ENCODE measurements at places on chromosomes 4 and X.

GRCh38 chr4:48121180-48121579 lies 12.9 kb downstream of the TXK start:
- DNase-seq: no peak

DNA sequence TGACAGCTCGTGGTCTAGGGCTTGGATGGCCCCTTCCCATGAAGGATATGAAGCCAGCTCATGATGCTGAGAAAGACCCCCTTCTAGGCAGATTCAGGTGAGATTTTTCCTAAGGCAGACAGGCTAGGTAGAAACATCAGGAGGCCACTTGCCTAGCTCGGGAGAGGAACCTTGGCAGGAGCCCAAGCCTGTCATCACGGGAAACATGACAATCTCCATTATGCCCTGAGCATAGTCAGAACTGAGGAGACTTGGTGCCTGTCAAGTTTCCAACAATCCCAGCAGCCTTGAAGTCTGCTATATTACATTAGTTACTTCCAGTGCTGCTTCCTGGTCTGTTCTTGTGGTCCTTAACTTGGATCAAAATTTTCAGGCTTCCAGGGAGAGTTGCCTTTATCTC lies 18.7 kb upstream of the WDR1 start:
- DNase-seq: no peak

- DNase-seq: no peak
Observed at GRCh38 chrX:124086411-124086810, 124.9 kb downstream of the STAG2 start.

DNA sequence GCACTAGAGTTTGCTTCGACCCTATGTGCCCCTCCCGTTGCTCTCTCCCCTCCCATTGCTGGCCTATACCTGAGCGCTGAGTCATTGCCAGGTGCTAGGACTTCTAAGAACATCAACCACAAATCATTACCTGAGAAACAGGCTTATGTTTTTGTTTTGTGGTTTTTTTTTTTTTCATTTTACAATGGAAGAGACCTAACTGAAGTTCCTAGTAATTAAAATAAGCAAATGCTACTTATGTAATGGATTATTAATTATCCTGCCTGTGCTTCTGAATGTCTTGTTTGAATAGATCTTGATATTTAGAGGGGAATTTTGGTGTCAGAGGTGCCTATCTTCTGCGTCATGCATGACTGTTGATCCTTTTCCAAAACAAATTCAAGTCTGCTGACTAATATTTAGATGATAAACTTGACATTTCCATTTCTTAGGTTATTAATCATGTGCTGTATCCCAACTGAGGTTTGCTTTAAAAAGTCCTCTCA lies 275.4 kb upstream of the CPEB2 start:
- no peak for DNase-seq

GRCh38 chrX:11664211-11665167 lies 1.2 kb downstream of the ARHGAP6 start:
- no peak for DNase-seq

DNA sequence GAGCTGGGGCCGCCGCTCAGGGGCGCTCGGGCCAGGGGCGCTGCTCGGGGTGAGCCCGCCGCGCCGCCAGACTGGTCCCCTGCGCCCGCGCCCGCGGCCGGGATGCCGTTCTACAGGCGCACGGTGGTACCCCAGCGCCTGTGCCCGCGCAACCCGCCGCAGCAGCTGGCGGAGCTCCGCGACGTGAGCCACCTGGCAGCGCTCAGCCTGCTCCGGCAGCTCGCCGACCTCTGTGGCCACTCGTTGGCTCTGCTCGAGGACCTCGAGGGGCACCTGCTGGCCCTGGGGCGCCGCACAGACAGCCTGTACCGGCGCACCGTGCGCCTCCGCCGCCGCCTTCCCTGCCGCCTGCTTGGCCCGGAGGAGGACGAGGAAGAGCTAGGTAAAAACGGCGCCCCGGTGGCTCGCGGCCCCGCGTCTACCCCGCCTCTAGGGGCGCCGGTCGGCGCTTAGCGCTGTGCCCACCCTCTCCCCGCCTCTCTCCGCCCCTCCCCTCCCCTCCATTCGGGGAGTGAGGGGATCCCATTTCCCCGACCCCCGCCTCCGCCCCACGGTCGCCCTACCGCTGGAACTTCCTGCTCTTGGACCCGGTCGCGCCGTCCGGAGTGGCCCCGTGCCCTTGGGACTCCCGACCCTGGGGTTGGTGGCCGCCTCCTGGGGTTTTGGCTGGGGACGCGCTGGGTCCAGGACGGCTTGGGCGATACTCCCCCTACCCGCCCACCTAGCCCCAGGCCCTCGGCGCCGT lies 513 bp downstream of the NHSL2 start:
- DNase-seq: peak; percentile 2

- DNase-seq: no peak
Observed at GRCh38 chr4:6343939-6344408, 74.3 kb downstream of the WFS1 start.

DNA sequence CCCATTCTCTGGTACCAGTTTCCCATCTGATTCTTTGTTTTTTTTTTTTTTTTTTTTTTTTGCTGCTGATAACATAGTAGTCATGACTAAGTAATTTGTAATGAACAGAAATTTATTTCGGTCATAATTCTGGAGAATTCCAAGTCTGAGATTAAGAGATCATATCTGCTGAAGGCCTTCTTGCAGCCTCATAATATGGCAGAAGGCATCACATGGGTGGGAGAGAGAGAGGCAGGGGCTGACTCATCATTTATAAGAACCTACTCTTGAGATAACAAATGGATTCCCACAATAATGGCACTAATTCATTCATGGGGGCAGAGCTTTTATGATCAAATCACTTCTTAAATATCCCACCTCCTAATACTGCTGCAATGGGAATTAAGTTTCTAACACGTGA lies 1034.3 kb downstream of the STIM2 start:
- no peak for DNase-seq

- DNase-seq: no peak
Observed at GRCh38 chr4:4754641-4755040, 104.8 kb upstream of the MSX1 start.

DNA sequence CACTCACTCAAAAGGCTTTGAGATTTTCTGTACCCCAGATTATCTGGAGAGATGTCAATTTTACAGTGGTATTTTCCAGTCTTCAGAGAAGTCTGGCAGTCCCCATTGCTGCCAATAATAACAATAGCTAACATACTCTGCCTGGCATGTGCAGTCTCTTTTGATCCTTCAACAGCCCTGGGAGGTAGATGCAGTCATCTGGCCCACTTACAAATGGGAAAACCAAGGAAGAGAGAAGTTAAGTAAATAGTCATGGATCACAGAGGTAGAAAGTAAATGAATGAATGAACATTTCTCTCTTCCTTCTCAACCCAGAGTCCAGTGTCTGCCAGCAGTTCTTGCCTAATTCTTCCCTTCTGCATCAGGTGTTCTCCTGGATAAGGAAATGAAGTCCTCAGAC lies 113.0 kb upstream of the EDNRA start:
- no peak for DNase-seq

- no peak for DNase-seq
Observed at GRCh38 chrX:39481621-39482020, 616.1 kb downstream of the BCOR start.

DNA sequence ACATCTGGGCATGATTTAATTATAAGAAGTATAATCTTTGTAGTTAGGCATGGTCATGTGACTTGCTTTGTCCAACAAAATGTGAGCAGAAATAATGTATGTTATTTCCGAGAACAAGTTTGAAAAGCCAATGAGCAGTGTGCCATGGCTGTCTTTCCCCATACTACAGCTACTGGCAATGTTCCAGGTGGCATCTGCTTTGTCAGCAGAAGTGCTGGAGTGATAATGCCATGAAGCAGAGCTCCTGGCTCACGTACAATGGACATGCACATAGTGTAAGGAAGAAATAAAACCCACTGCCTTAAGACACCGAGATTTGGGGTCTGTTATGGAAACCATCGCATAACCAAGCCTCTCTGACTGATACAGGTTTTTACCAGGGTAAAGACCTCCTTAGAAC lies 212.6 kb upstream of the RASGEF1B start:
- DNase-seq: no peak

- DNase-seq: peak; percentile 56
Observed at GRCh38 chr4:108171339-108172230, 2.9 kb upstream of the LEF1 start.

GRCh38 chr4:181254771-181255170 lies 988.4 kb upstream of the TENM3 start:
- DNase-seq: no peak

GRCh38 chr4:4481399-4481994 lies 60.4 kb downstream of the STX18 start:
- no peak for DNase-seq

GRCh38 chr4:120616-121015 lies 3.7 kb upstream of the ZNF718 start:
- no peak for DNase-seq

DNA sequence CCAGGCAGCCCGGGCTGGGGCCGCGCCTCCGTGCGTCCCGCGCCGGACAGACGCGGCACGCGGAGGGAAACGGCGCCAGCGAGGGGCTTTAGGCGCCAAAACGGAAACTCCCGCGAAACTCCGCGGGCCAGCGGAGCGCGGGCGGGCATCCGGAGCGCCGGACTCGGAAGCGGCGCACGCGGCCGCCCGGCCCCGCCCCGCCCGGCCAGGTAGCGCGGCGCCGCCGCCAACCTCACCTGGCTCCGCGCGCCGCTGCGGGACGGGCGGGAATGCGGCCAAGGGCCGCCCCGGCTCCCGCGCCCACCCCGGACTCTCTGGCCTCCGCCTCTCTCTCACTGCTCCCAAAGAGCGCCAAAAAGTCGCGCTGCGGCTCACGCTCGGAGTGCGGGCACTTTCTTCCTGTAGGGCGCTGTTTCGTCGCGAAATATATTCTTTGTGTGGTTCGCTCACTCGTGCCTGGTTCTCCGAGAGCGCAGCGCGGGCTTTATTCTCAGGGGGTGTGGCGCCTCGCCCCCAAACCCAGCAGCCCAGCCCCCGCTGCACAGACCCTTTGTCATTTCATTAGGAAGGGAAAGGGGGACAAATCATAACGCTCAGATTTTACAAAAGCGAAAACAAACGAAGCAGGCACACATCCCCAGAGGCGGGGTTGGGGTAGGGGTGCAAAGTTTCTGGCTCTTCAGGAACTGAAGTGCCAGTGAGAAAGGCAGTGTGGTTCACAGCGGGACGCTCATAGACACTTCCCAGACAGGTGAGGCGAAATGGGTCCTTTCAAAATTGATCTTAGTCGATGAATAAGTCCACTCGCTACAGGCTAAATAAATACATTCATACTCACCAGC lies 961 bp upstream of the MBNL3 start:
- DNase-seq: no peak

DNA sequence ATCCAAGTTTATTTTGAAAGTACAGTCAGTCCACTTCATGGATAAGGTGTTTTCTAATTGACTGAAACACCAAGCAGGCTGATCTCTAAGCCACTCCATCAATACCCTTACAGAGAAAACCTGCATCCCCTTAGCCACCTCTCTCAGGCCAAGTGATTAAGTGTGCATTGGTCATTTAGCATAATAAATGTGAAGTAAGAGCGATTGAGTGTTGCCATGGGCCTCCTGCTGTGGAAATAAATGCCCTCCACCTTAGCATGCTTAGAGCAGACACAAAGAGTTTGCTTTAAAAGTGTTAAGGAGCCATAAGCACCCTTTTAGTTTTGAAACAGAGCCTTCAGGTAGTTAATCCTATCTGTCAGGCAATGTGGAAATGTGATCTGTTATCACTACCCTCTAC lies 386.5 kb downstream of the GPAT3 start:
- no peak for DNase-seq

Measured in stimulated activated CD4-positive, alpha-beta T cell treated with anti-CD3 and anti-CD28 coated beads, TNF-alpha, amount 100 ng/mL, for 48 hours (primary cell).